ENCODE measurements at places on chromosomes 12 and 14. TPM values are rescaled to one million over a fixed set of nuclear protein-coding genes. Genes with fewer than 3 reads are reported as not detected.

DNA sequence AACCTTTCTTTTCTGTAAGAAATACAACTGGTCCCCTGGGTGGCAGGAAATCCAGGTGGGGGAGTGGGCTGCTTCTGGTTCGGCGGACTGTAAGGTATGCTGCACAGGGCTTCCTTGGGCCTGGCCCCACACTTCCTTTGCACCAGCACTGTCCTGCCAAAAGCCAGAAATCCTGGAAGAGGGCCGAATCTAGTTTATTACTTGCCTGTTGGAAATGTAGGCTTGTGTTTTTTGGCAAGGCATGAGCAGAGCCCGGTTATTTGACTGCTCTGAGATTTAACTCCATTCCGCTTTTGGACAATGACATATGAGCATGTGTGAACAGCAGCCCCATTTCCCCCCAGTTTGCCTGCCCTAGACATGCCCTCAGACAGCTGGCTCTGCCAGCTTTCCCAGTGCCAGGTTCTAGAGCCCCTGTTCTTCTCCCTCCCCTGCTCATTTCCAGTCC is 86.6 kb downstream of the BORCS5 start:
- no peak for DNase-seq

DNA sequence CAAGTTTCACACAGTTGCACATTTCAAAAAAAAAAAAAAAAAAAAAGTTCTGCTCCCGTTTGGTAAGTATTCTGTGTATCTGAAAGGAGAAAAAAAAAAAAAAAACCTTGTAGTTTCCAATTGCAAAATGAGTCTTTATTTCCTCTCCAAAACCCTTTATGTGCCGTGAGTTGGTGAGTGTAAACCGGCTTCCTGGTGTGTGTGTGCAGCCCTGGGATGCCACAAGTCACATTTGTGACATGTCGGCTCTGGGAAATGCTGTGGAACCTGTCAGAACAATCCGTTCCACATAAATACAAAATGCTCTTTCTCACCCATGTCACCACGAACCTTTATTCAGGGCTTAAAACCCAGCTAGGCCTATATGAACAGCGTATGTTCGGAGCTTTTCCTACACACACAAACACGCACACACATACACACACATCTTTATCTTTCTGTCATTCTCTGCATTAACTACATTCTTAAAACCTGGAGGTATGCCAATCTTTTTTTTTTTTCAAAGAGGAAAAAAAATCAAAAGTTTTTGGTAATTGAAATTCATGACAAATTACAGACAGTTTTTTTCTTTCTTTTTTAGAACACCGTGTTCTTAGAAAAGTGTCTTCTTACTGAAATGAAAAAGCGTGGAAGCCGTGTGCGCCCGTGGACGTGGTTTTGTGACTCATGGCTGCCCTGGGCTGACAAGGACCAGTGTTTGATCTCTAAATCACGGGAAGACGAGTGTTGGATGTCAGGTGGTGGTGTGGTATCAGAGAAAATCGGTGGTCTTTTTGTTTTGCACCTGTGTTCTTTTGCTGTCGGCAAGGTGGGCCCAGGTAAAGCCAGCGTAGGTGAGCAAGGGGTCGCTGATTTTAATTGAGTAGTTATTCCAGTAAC is 612.0 kb downstream of the VRK1 start:
- no peak for DNase-seq

DNA sequence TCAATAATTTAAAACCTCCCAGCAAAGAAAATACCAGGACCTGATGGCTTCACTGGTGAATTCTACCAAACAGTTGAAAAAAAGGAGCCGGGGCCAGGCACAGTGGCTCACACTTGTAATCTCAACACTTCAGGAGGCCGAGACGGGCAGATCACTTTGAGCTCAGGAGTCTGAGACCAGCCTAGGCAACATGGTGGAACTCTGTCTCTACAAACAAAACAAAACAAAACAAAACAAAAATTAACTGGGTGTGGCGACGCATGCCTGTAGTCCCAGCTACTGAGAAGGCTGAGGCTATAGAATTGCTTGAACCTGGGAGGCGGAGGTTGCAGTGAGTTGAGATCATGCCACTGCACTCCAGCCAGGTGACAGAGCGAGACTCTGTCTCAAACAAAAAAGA is 13.7 kb upstream of the TROAP start:
- DNase-seq, result no peak

GRCh38 chr14:55353686-55354467 is 57.8 kb downstream of the ATG14 start:
- no peak for DNase-seq

DNA sequence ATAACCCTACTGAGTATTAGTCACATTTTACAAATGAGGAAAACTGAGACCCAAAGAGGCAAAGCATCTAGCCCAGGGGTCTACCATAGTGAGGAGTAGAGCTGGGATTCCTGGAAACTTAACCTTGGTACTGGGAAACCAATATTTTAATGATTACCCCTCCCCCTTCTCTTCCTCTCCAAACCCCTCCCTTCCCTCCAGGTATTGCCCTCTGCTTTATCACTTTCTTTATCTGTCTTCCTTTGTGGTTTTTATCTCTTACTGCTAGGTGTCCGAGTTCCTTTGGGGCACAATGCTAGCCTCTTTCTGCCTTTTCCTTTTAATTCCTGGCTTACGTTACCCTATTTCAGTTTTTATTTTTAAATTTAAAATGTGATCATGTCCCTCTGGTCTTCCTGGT is 2.8 kb downstream of the GABARAPL1 start:
- no peak for DNase-seq

The DHRS7 gene
- total RNA-seq, result 75.8 TPM

The TSPAN31 gene
- total RNA-seq, result 50.1 TPM

The CD63 gene
- total RNA-seq, result 1,689 TPM

The TEAD4 gene
- total RNA-seq, result 2.4 TPM

The CLEC4D gene
- total RNA-seq, result 1.2 TPM

The DLK1 gene
- total RNA-seq, result 592 TPM

The KLHL33 gene
- 6.3 TPM for total RNA-seq

The STXBP6 gene
- 78.7 TPM for total RNA-seq

The PRPH gene
- 0.72 TPM for total RNA-seq

The NAA25 gene
- total RNA-seq, result 22.9 TPM
